ENCODE measurements at places on chromosomes 4 and X. TPM values are rescaled to one million over a fixed set of nuclear protein-coding genes. Genes with fewer than 3 reads are reported as not detected.

FAM47A gene
- total RNA-seq, result not detected

SLC9B1 gene
- not detected for total RNA-seq

GRCh38 chr4:140330311-140330900 lies 43.0 kb upstream of the SCOC start:
- peak; percentile 37 for DNase-seq

GRCh38 chr4:136784326-136784725 lies 748.0 kb downstream of the PCDH18 start:
- DNase-seq, result no peak

DNA sequence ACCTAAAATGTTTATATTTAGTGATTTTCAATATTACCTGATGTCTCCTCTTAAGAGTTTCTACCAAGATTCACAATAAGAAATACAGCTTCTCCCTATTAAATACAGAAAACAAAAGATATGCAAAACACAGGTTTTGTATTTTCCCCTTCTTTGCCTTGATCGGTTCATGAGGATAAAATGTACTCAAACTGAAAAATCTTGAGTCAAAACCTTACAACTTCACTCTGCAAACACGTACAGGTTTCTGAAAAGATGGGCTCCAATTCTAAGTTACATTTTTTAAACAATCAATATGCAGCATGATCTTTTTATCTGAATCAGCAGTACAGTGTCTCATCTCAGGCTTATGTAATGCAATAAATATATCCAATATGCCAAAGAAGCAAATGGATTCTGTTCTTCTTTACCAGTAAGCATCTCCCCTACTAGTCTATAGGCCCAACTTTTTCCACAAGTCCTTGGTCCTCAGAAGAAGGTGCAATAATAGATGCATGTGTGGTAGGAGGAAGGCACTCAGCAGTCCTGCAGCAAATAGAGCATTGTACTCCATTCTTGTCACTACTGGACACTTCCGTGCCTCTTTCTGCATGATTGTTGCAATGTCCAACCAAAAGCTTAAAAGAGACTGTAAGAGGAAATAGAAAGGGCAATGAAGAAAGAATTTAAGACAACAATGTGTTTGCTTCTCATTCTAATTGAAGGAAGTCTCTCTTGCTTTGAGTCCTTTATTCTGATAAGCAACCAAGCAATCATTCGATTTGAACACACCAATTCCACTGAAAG lies 3.2 kb downstream of the MAPK10 start:
- no peak for DNase-seq

DNA sequence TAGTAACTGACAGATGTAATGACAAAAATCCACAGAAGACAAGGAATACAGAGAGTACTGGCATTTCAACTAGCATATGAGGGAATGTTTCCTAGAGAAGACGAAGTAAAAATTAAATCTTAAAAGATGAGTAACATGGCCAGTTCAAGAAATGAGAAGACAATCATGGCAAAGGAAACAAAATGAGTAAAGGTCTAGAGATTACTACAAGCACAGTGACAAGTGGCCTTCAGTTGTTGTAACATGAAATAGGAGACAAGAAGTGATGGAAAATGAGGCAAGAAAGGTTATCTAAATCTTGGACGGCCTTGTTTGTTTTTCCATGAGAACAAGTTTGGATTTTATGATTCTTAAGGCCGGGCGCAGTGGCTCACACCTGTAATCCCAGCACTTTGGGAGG lies 81.0 kb downstream of the PPA2 start:
- no peak for DNase-seq

DNA sequence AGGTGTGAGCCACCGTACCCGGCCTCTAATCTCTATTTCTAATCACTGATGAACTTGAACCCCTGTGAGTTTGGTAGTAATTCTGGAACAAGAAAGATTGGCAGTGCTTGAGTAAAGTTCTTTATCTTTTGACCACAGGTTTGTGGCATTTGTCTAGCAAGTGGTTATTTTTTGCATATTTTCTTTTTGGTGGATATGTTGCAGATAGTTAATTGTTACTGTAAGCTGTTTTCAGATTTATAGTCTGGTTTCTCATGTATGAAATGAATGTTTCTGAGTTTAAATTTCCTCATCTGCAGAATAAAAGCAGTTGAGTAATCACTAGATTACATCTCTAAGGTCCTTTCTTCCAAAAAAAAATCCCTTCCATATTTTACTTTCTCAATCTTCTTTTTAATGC lies 105.2 kb downstream of the GASK1B start:
- no peak for DNase-seq

- peak; percentile 18 for DNase-seq
Observed at GRCh38 chr4:77045490-77045889, 30.3 kb downstream of the CCNI start.

DNA sequence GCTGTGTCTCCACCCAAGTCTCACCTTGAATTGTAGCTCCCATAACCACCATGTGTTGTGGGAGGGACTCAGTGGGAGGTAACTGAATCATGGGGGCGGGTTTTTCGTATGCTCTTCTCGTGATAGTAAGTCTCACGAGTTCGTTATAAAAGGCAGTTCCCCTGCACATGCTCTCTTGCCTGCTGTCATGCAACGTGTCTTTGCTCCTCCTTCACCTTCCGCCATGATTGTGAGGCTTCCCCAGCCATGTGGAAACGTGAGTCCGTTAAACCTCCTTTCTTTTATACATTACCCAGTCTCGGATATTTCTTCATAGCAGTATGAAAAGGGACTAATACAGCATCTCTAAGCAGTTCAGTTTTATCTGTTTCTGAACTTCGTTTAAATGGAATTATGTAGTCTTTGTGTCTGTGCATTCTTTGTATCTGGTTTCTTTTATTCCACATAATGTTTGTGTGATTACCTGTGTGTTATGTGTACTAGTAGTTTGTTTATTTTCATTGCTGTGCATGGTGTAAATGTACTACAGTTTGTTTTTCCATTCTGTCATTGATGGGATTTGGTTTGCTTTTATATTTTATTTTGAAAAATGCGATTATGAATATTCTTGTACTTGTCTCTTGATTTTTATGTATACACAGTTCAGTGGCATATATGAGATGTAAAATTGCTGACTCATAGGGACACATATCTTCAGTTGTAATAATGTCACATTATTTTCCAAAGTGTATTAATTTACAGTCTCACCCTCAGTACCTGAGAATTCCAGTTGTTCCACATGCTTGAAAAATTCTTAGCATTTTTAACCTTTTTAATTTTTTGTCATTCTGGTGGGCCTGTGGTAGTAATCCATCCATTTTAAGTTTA lies 304.9 kb downstream of the GBA3 start:
- no peak for DNase-seq

Measured in M059J (cell line).